ENCODE measurements at places on chromosomes 3 and 15. TPM values are rescaled to one million over a fixed set of nuclear protein-coding genes. Genes with fewer than 3 reads are reported as not detected.

GRCh38 chr3:54347060-54347459, 224.7 kb downstream of the CACNA2D3 start:
- no peak for DNase-seq

DNA sequence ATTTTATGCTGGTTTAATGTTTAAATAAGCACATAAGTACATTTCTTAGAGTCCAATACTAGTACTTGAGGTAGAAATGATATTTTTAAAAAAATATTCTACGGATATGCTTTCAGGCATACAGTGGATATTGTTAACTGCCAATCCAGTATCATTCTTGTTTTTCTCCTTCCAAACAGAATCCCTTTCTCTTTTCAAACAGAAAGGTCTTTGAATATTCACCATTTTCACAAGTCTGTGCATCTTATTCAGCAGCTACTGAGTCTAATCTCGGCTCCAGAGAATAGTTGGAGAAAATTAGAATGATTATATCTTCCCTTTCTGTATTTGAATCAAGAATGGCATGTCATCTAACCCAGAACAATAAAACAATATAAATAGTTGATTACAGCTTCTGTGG, 174.5 kb downstream of the GOLGA6L6 start:
- no peak for DNase-seq

DNA sequence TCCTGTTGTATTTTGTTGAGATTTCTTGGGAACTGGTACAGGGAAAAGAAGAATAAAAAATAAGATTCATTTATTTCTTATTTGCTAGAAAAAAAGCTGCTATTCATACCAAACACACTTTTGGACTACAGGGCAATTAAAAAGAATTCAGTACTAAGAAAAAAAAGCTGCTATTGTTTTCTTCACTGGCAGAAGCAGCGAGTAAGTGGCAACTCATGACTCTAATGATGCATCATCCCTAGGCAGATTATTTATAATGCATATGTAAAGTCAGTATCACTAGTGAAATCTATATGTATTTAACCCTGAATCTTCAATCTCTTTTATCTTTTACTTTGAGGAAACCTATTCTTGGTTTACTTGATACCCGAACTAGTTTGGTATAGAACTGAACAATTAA, 15.2 kb downstream of the PFN2 start:
- DNase-seq, result no peak

DNA sequence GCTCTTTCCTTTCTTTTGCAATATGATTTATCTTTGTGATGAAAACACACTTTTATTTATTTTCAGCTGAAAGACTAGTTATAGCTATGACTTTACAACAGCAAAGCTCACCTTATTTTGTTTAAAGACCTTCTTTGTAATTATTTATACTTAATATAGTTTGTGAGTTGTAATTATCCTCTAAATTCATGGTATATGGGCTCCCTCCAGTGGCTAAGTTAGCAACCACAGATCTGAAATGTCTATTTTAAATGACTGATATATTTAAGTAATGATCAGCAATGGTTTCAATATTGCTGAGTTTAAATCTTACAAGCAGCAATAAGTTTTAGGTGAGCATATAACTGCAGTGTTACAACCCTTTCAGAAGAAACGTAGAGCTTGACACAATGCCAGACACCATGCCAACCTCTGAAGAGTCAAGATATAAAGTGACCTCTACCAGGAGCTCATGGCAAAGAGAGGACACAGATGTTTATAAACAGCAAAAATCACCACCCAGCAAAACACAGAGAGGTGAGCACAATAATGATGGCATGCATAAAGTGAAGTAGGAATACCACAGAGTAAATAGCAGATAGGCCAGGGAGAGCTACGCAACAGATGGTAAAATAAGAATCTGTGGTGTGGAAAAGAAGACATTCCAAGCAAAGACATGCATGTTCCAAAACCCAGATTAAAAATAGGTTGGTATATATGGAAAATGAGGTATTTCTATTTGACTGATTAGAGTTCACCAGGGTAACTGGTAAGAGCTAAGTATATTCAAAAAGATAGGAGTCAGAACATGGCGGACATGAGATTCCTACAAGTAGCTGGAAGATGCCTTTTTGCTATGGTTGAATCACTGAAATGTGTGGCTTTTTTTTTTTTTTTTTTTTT, 143.7 kb upstream of the ZNF385D start:
- DNase-seq, result no peak

GRCh38 chr3:16884084-16884747, 539 bp upstream of the PLCL2 start:
- peak; percentile 53 for DNase-seq

DNA sequence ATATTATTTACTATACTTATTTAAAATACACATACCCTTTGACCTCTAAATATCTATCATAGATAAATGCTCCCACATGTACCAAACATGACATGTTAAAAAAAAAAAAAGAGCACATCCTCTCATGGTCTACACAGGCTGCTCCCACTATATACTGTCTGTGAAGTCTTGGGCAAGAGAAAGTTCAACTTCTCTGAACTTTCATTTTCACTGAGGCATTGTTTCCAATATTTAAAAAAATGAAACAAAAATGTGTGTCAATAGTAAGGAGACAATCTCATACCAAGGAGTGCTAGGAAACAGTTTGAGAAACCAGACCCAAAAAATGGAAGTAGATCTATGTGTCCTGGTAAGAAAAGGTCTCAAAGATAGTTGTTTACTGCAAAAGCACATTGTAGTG, 29.3 kb downstream of the SLC4A7 start:
- DNase-seq, result no peak

DNA sequence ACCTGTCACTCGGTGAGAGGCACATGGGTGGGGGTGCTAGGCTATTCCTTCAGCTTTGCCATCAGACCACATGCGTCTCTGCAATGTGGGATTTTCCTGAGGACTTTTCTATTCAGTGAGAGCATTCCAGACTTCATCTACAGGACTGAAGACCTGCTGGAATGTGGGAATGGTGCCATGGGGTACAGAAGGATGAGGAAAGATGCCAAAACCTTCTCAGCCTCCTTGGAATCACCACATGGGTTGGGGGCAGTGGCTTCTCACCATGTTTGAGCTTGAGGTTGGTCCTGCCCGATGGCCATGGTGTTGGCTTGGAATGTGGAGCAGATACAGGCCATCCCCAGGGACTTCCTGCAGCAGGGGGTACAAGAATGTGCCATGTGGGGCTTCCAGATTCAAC, 80.9 kb upstream of the KLF13 start:
- no peak for DNase-seq

DNA sequence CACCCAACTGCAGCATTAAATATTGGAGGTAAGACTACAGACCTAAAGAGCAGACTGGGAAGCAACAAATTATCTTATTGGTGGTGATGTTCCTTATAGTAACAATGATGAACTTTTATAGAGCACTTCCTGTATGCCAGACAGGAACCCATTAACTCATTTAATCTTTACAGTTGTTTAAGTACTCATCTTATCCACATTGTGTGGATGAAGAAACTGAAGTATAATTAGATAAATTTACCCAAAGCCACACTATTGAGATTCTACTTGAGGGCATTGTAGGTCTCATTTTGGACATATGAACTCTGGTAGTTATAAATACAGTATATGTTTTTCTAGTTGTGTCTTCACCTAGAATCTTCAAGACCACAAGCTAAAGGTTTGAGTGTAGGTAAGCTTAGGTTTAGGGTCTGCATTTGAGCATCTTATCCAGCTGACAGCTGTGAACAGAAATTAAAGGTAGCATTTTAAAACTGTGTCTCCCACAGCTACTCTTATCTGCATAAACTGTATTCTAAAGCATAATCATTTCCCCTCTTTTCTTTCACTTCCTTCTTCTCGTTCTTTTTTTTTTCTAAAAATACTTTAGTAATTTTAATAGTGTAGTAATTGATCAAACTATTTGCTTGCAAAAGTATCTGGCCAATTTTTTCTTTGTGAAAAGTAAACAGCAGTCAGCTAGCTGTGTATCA, 138.2 kb downstream of the UBE2E2 start:
- DNase-seq, result peak; percentile 5

Gene PLSCR5
- not detected for total RNA-seq

Data from A673 (cell line).